ENCODE measurements at places on chromosomes 5 and 9.

GRCh38 chr9:97470076-97470475 is 31.4 kb upstream of the TMOD1 start:
- peak; percentile 90 for DNase-seq

GRCh38 chr9:124291801-124292396 is 34.1 kb downstream of the NEK6 start:
- DNase-seq, result no peak

GRCh38 chr9:4689687-4690104 is 10.3 kb downstream of the CDC37L1 start:
- DNase-seq, result no peak

DNA sequence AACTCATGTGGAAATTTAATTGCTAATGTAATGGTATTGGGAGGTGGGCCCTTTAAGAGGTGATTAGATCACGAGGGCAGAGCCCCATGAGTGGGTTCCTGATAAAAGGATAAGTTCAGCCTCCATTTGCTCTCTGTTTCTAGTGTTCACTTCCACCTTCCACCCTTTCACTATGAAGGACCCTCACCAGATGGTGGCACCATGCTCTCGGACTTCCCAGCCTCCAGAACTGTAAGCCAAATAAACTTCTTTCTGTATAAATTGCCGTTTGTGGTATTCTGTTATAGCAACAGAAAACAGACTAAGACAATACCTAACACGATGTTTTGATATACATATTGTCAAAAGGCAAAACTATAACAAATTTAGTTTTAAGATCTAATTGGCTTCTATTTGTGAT is 166.2 kb downstream of the DEPDC1B start:
- DNase-seq, result no peak

- no peak for DNase-seq
Observed at GRCh38 chr5:80198920-80199319, 56.9 kb downstream of the SERINC5 start.

GRCh38 chr5:173823721-173824567 is 64.2 kb upstream of the CPEB4 start:
- no peak for DNase-seq

GRCh38 chr9:27280860-27281259 is 16.1 kb downstream of the EQTN start:
- no peak for DNase-seq

- DNase-seq, result no peak
Observed at GRCh38 chr5:84273517-84273883, 111.2 kb downstream of the EDIL3 start.

- peak; percentile 34 for DNase-seq
Observed at GRCh38 chr5:108101130-108101529, 280.8 kb downstream of the FBXL17 start.

GRCh38 chr5:91386120-91386519 is 3.0 kb upstream of the ARRDC3 start:
- DNase-seq, result no peak

- no peak for DNase-seq
Observed at GRCh38 chr5:93831449-93831848, 90.0 kb upstream of the POU5F2 start.

- DNase-seq, result no peak
Observed at GRCh38 chr9:37675661-37676060, 24.9 kb downstream of the FRMPD1 start.

GRCh38 chr5:57054671-57055070 is 102.7 kb upstream of the MIER3 start:
- DNase-seq, result no peak

DNA sequence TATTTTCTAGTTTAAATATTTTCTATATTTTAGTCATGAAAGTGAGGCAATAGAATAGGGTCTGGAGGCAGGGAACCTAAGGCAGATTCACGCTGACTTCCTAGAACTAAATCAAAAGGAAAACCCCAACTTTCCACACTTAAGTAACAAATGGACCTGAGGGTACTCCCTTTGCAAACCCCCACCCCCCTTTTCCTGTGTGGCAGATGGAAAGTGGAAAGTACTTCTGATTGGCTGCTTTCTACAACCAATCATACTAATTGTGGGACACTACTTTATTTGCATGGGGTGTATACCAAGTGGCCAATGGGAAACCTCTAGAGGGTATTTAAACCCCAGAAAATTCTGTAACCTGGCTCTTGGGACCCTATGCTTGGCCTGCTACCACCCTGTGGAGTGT is 4.8 kb upstream of the CENPH start:
- DNase-seq, result no peak

DNA sequence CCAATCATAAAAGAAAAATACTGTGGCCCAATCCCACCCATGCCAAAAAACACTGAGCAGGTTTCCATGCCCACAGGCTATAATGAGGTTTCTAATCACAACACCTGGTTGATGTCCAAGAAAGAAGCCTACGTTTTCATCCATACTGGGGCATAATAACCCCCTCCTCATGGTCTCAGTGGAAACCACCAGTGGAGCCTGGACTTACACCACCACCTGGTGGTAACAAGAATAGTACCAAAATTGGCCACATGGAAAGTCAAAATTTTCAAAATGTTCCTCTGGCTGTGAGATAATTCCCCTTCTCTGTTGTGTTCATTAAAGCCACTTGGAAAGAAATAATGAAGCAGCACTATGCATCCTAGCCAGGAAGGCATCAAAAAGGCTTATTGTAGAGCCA is 687.3 kb upstream of the ST8SIA4 start:
- DNase-seq, result no peak

- no peak for DNase-seq
Observed at GRCh38 chr5:58057324-58057723, 402.6 kb downstream of the PLK2 start.

GRCh38 chr5:103441523-103441922 is 121.1 kb downstream of the NUDT12 start:
- no peak for DNase-seq

DNA sequence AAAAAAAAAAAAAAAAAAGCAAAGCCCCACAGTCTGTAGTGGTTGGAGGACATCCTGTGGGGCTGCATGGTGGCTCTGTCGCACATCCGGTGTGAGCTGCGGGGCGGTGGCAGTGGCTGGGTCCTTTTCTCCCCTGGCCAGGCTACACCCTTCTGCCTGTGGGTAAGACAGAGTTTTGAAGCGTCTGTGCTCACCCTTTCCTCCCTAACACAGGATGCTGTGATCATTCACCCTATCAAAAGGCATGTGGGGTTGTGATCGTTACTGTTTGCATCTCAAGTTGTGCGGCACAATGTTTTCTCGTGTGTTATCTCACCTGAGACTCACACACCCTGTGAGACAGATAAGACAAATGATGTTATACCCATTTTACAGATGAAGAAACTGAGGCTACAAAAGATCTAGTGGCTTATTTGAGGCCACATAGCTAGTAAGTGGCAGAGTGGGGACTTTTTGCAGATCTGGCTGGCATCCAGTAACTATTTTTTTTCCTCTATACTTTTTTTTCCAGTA is 17.5 kb downstream of the IRF1 start:
- DNase-seq, result no peak

DNA sequence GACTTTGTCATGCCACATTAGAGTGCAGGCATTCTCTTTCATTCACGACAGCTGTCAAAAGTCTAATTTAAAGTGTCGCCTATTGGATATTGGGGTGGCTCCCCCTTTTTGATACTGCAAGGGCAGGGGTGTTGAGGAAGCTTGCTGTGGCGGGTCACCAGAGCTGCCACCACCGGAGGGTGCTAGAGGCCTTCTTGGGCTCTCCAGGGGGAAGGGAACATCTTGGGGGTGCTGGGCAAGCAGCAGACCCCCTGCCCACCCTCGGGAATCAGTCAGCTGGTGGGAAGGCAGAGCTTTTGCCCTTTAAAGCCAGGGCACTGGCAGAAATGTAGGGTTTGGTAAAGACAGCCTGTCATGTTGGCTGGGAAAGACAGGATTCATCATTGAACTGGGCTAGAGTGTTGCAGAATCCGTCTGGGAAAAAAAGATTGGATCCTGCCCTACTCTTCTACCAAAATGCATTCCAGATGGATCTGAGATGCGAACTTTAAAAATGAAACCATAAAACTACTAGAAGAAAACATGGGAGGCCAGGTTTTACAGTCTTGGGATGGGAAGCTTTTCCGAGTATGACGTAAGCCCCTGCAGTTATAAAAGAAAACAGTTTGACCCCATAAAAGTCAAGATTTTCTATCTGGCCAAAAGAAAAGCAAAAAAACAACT is 22.3 kb downstream of the COL5A1 start:
- DNase-seq, result no peak

DNA sequence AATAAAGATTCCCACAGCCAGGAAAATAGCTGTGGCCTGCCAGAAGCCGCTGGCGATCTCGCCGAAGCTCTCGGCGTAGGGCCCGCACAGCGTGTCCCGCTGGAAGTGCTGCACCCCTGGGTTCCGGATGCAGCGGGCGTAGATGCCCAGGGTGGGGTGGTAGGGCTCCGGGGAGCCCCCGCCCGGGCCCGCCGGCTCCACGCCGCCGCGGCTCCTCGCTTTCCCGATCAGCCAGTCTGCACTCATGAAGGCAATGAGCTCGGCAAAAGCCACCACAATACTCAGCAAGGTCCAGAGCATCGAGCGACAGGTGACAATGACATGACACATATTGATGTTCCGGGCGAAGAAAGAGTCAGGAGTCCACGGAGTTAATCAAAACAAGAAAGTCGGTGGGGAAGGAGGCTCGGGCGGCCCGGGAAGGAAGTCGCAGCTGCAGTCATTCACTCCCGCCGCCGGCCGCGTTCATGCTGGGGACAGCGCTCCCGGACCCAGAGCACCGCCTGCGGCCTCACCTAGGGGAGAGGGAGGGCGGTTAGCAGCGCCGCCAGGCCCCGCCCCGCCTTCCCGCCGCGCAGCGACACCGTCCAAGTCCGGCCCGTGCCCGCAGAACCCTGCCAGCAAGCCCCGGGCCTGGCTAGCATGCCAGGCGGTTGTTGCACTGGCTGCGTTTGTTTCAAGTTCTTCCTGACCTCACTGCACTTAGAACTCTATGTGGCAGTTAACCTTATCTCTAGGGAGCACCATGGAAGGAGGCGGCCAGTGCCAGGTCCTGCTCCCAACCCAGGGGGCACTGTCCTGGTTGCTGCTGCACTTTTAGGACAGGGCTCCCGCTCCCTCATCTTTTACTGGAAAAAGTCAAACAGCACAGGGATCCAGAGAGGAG is 138.4 kb downstream of the LHFPL2 start:
- peak; percentile 36 for DNase-seq

GRCh38 chr5:33317271-33317670 is 123.5 kb upstream of the TARS1 start:
- DNase-seq, result no peak

DNA sequence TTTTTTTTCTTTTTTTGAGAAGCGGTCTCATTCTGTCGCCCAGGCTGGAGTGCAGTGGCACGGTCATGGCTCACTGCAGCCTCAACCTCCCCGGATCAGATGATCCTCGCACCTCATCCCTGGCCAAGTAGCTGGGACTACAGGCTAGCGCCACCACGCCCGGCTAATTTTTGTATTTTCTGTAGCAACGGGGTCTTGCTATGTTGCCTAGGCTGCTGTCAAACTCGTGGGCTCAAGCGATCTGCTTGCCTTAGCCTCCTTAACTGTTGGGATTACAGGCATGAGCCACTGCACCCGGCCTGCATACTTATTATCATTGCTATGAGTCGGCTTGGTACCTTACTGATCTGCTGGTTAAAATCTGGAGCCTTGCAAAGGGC is 790 bp upstream of the IARS1 start:
- DNase-seq, result peak; percentile 10

DNA sequence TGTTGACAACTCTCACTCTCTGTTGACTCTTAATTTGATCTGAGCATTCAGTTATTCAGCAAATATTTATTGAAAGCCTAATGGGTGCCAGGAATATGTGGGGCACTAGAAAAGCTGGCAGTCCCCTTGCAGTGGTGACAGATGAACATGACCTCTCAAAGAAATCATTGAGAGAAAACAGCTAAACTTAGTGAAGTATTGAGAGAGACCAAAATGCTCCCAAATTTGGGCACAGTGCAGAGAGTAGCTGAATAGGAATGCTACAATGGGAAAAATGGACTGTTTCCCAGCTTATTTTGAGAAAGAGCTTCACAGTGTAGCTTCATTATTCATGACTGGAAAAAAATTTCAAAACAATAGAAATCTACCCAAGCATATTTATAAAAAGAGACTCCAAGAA is 257.9 kb downstream of the SGCD start:
- DNase-seq, result no peak

- DNase-seq, result no peak
Observed at GRCh38 chr5:131366428-131366827, 102.6 kb downstream of the CDC42SE2 start.

DNA sequence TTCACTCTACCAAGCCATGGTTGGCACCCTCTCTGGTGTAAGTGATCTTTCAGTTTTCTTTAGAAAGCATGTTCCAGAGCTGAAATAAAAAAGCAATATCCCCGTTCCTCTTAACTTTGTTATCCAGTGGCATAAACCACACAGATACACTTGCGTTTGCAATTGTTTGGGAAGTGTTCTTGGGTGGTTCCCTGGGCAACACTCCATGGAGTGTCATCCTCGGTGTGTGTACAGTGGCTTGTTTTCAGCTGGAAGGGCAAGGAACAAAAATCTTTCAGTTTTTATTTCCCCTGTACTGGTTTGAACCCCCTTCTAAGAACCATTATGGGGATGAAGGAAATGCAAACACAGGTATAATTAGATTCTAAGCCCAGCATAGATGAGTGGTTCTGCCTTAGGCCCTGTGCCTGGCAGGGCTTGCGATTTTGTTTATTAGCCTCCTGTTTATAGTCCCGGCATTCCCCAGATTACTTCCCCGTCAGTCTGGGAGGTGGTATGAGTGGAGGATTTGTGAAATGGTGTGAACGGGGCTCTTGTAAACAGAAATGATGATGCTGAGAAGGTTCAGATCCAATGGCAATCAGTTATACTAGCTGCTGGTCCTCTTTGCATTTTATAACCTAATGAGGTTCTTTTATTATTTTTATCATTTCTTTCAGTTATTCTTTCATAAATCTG is 76.0 kb upstream of the CD180 start:
- no peak for DNase-seq

DNA sequence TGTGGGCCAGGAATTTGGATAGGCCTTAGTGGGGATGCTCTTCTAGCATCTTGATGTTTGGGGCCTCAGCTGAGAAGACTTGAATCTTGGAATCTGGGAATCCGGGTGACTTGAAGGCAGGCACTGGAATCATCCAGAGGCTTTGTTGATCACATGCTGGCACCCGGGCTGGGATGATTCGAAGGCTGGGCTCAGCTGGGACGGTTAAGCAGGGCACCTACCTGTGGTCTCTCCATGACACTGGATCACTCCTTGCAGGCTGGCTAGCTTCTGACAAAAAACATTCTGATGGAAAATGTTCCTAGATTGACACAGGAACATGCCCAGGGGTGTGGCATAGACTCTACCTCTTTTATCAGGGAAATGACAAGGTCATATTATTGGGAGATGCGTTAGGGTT is 149.1 kb downstream of the TENT4A start:
- DNase-seq, result no peak

DNA sequence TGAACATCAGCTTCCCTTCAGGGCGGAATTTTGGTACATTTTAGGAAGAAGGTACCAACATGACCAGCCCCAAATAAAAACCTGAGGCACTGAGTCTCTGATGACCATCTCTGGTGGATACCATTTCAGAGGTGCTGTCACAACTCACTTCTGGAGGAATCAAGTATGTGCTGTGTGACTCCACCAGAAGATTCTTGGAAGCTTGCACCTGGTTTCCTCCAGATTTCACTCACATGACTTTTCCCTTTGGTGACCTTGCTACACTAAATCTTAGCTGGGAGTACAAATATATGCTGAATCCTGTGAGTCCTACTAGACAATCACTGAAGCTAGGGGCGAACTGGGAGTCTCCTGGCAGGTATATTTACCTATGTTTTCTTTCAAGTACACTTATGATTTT is 28.5 kb downstream of the ECPAS start:
- DNase-seq, result no peak
